ENCODE measurements at places on chromosomes 2 and 18.

DNA sequence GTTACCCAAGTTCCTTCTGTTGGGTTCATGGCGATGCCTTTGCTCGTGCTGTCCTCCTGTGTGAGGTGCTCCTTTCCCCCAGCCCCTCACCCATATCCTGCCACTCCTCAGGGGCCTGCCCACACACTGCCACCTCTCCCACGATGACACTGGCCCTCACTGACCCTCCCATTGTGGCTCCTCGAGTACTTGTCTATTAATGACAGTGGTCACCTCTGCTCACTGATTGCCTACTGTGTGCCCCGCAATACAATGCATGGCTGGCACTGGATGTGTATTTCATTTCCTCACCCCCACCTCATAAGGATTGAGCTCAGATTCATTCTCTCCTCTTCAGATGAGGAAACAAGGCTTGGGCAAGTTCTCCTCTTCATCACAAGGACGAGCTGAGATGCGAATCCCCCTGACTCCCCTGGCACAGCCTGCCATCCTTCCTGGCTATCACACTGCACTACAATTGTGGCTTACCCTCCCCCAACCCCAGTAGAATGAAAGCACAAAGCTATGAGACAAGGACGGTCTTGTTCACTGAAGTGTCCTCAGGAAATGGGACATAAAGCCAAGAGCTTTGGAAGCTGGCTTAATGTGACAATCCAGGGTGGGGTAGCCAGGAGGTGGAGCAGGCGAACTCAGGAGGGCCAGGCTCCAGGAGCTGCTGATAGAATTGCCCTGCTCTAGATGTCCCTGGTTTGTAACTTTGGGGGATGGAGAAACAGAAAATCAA, 93.9 kb upstream of the RAB12 start:
- DNase-seq = no peak

DNA sequence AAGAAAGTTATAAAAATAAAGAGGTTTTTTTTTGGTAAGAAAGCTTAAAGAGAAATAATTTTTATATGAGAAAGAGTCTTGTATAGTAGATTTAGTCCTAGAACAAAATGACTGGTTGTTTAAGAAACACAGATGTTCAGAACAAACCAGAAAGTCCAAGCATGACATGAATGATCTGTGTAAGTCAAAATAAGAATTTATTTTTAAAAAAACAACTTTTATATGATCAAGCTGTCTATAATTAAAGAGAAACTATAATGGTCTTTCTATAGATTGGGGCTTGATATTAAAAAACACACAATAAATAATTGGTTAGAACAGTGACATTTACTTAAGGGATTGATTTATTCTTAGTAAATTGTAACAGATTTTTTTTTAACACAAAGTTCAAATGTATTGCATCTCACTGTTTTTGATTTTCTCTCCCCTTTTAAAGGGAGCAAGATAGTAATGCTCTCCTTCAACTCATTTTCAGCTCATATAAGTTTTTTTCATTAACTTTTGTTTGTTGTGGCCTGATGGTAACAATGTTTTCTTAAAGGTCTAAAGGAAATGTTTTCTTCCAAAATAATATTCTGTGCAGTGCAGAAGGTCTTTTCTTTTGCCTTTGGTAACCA, 1256.8 kb downstream of the LRP1B start:
- DNase-seq = no peak

DNA sequence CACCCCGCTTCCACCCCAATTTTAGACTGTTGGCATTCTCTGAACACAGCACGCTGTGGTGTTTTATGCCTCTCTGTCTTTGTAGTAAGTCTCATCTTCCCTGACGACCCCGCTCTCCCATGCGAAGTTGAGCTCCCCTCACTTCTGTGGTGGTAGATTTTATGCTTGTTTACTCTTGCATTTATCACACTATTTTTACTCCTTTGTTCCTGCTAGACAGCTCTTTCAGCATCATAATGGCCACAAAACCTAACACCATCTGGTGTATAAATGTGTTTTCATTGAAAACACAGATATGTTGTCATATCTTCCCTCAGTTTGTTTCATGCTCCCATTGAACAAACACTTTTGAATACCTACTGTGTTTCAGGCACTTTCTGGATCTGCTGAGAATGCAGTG, 57.1 kb downstream of the PKP4 start:
- DNase-seq = no peak

DNA sequence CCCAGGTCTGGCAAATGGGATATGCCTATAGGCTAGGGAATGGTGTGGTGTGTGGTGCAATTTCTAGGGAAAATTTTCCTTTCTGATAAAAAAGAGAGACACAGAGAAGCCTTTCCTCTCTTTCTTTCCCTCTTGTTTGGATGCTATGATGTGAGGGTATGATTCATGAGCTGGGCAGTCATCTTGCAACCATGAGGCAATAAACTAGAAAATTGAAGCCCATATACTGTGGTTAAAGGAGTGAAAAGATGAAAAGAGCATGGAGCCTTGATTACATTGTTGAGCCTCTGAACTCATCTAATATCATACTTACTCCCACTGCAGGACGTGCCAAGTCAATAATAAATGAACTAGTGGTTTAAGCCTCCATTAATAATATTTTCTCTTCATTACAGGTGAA, 215.6 kb downstream of the HAUS1 start:
- DNase-seq = no peak

DNA sequence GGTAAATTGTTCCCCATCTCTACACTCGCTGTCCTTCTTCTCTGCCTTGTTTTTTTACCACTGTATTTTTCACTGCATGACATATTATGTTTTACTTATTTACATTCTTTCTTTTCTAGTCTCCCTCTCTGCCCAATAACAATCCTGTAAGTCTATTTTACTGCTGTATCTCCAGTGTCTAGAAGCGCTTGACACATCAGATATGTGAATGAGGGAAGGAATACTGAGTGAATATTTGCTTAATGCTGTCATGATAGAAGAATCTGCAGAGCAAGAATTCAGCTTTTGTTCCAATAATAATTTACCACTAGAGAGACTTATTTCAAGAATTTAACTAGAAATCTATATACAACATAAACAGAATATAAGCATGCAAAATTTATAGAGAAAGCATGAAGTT, 99.5 kb downstream of the GALNT13 start:
- peak; percentile 30 for DNase-seq

DNA sequence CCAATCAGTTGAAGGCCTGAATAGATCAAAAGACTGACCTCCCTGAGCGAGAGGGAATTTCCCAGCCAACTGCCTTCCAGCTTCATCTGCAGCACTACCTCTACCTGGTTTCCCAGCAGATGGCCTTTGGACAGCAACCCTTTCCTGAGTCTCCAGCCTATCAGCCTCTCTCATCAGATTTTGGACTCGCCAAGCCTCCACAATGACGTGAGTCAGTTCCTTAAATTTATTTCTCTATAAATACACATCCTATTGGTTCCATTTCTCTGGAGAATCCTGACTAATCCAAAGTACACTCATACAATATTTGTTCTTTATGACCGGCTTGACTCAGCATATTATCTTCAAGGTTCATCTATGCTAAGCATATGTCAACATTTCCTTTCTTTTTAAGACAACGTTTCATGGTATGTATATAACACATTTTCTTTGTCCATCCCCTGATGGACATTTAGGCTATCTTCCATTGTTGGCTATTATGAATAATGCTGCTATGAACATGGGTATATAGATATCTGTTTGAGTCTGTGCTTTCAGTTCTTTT, 294.6 kb downstream of the LRATD1 start:
- DNase-seq = peak; percentile 95

- DNase-seq = peak; percentile 44
Observed at GRCh38 chr2:198657512-198658121, 800.1 kb downstream of the SATB2 start.

All from PC-3 (cell line).